Natural killer cell (primary cell): ENCODE measurements at places on chromosomes 5 and 9.

GRCh38 chr9:92141144-92142129 lies 26.2 kb upstream of the SPTLC1 start:
- no peak for DNase-seq

DNA sequence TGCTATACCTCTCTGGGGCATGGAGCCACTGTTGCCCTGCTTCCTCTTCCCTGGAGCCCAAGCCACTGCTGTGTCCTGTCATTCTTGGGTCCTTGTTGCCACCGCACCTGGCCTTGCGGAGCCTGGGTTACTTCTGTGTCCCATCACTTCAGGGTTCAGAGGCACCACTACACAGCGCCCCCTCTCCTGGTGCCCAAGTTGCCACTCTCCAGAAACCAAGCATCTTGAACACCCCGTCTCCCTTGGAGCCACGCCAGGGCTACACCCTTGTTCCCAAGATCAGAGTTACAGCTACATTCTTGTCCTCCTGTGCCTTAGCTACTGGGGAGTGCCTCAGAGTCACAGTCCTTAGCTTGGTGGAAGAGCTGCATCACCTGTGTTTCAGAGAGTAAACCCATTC lies 147.2 kb upstream of the CD180 start:
- DNase-seq = no peak

DNA sequence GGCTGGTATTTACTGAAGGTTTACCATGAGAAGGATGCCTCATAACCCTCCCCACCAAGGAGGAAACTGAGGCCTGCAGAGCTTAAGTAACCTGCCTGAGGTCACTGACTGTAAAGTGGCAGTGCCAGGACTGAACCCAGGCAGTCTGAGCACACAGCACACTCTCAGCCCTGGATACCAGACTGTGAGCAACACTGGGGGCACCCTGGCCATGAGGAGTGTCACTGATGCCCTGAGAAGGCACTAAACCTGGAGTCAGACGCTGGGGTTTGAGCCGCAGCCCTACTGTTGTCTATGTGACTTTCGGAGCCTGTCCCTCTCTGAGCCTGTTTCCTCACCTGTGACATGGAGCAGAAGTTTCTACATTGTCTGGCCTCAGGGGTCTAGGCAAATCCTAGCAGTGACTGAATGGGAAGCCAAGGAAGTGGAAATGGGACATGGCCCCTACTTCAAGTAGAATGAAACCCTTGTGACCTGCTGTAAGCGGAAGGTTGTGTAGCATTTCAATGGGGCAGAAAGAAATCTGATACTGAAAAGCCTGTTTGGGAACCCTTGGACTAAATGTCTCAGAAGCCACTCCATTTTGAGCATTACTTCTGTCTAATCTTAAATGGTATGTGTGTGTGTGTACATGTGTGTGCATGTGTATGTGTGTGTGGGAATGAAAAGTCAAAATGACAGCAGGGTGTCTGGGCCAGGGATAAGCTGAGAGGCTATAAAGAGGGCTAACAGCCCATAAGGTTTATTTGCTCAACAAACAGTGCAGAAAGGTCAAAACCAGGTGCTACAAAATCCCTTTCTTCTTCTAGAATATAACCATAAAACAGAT lies 36.0 kb downstream of the B4GALT1 start:
- no peak for DNase-seq

GRCh38 chr9:133687856-133688761 lies 50.0 kb downstream of the SARDH start:
- DNase-seq = no peak

- DNase-seq = no peak
These were observed 401.6 kb downstream of the PDE4D start for GRCh38 chr5:59491945-59492344.

DNA sequence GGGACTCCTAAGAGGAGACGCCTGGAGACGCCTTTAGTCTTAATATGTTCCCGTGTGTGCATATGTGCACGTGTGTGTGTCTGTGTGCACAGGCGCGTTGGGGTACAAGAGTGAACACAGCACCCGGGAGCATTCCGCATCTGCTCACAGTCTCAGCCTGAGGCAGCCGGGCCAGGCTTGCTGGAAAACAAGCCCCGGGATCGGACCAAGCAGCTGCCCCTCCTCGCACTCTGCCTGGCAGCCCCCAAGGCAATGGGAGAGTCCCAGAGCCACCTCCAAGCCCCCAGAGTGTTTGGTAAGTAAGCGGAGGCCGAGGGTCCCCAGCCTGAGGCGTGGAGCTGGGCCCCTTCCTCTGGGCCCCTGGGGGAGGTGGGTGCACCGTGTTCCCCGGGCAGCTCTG lies 27.3 kb upstream of the UBAC1 start:
- no peak for DNase-seq

DNA sequence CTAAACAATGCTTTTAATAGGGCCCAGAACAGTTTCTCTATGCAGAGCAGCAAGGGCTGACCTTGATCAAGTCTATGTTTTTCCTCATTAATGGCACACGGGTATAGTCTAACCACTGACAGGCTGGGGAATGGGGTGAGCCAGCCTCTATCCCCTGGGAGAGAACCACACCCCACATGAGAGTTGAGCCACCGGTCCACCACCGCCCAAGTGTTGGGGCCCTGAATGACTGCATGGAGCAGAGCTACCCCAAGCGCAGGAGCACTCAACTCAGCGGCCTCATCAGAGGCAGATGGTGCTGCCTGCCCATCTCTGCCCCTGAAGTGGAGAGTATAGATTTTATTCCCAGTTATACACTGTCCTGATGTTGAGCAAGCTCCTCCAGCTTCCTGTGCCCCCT lies 247.9 kb upstream of the IRX1 start:
- DNase-seq = no peak

GRCh38 chr5:22344000-22344399 lies 509.1 kb downstream of the CDH12 start:
- no peak for DNase-seq

DNA sequence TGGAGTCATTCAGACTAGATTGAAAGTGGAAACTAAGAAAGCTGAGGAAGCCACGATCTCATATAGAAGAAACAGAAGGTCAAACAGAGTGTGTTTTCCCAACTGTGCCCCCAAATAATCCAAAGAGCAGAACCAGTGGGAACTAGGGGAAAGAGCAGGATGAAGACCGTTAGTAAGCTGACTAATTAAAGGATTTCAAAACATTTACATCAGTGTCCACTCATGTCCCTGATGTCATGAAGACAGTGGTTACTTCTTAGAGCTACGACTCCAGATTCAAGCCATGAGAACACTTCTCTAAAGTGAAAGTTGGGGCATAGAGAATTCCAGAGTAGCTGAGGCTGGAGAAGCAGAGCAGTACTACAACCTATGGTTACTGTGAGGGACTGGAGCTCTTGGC lies 119.6 kb upstream of the SLC12A2 start:
- no peak for DNase-seq

DNA sequence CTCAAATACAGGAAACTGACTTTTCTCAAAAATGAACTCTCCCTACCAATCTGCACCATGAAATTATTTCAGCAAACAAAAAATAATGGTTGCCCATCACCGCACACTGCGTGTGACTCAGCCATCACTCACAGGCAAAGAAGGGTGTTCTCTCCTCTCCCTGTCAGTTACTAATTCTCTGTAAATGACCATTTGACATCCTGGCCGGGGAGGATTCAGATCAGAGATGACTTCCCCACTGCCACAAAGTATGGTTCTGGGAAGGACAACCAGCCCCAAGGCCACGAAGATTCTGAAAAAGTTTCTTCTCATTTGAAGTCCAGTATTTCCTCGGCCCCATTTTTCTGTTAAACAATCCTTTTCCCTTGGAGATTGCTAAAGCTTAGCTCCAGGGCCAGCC lies 199.4 kb downstream of the AUH start:
- DNase-seq = no peak

GRCh38 chr9:91736898-91737601 lies 213.0 kb downstream of the ROR2 start:
- DNase-seq = no peak

DNA sequence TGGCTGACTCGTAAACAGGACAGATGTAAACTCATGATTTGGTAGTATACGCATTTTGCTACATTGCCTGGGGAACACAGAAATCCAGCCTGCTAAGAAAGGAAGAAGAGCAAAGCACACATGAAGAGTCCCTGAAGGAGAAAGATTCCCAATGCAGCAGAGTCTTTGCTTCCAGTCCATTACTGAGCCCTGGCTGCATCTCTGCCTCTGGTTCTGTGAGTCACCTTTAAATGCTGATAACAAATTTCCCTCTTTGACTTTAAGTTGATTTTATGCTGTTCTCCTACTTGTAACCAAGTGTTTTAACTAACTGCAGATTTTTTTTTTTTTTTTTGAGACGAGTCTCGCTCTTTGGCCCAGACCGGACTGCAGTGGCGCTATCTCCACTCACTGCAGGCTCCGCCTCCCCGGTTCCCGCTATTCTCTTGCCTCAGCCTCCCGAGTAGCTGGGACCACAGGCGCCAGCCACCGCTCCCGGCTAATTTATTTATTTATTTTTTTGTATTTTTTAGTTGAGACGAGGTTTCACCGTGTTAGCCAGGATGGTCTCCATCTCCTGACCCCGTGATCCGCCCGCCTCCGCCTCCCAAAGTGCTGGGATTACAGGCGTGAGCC lies 8.5 kb upstream of the PRXL2C start:
- no peak for DNase-seq

DNA sequence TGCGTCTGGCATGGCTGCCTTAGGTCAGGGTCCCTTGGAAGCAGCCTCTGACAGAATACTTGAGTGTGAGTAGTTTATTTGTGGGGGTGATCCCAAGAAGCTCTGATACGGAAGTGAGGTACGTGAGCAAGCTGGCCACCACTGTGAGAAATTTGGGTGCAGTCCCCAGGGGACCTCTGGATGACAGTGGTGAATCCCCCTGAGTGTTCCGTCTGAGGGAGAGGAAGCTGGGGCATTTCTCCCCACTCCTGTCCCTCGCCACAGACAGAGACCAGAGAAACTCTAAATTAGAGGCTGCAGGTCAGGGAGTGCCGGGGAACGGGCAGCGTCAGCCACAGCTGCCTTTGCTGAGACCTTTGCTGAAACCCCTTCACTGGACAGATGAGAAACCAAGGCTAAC lies 155.9 kb upstream of the COL5A1 start:
- no peak for DNase-seq

DNA sequence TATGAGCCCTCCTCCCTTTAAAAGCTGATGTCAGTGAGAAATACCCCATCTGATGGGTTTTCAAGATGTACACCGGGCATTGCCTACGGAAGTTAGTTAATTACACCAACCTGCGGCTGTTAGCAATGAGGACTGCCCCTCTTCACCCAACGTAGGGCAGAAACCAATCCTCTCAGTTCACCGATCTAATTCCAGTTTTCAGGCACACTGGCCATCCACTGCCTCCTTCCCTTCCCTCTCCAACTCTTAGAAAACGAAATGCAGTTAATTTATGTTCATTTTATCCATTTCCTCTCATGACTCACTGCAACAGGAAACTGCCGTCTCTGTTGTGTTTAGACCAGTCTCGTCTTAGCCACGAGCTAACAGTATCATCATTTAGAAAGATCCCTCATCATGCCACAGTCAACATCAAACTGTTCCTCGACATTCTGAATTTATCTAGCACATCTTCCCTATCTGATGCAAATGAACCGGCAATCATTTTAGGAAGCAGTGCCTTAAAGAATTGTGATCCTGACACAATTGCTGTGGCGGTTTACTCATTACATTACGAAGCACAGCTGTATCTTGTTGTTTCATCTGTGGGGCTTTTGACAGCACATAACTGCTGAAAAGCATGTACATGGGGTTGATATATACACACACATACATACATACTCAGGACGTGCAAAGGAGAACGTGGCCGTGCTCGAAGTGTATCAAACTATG lies 168.6 kb downstream of the EFNA5 start:
- peak; percentile 39 for DNase-seq
